ENCODE measurements at places on chromosomes 6 and 20.
A peak's percentile ranks its signal among the peaks of the same experiment; 100 is the strongest.

- DNase-seq = no peak
These were observed 354.7 kb upstream of the KHDRBS2 start for GRCh38 chr6:62640749-62641148.

- no peak for DNase-seq
These were observed 109.3 kb downstream of the CFAP61 start for GRCh38 chr20:20161611-20162010.

DNA sequence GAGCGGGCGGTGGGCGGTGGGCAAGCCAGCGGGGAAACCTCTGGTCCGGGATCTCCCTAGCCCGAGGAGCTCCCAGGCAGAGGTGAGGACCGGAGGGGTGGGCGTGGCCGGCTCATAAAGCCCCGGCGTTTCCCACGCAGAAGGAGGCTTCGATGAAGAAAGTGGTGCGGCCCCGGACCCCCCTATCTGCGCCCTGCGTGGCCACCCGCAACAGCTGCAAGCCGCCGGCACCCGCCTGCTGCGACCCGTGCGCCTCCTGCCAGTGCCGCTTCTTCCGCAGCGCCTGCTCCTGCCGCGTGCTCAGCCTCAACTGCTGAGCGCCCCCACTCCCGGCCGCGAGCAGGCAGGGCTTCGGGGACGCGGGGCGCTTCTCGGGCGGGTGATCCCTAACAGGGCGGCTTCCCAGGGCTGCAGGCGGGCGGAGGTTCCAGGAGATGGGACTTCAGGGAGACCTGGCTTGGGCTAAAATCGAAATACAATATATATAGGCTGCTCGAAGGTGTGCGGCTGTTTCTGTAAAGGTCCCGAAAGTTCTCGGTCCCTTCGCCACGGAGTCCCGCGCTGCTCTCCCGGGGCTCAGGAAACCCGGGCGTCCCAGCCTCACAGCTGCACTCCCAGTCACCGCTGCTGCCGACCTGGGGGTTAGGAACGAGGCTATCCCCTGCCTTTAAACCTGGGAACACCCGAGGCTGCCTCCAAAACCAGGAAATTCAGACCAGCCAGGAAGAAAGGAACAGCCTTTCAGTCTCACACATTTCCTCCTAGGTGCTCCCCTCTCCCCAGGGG is 27.8 kb downstream of the ASIP start:
- no peak for DNase-seq

- DNase-seq = no peak
These were observed 172.4 kb downstream of the PLCB4 start for GRCh38 chr20:9241232-9241692.

DNA sequence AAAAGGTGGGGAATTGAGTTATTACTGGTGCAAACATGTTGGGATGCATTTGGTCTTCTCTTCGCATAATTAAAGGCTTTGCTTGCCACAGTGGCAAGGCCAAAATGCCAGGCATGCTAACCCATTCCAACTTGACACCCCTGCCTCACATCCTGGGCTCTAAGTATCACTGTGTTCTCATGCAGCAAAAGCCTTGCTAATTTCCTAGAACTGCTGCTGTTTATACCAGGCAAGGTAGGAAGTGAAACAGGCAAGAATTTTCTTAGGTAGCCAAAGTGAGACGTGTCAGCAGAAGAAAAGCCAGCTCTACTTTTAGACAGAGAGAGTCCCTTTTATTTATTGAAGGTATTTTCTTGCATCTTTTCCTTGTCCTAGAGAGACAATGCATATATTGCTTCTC is 41.2 kb downstream of the LYRM2 start:
- DNase-seq = no peak

DNA sequence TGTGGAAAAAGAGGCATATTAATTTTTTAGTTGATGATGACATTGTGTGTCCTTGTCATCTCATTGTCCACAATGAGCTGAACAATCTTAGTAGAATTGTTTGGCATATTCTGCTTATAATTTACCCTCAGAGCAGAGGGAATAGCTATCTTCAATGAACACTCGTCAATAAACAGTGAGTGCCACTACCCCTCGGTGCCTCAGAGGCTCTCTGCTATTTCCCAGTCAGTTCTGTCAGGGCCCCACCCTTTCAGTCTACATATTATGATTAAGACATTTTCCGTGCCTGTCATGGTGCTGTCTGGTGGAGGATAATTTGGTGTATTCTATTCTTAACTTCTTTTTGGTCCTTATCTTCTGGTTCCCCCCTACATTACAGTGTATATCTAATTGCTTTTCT is 31.2 kb downstream of the NUS1 start:
- no peak for DNase-seq

DNA sequence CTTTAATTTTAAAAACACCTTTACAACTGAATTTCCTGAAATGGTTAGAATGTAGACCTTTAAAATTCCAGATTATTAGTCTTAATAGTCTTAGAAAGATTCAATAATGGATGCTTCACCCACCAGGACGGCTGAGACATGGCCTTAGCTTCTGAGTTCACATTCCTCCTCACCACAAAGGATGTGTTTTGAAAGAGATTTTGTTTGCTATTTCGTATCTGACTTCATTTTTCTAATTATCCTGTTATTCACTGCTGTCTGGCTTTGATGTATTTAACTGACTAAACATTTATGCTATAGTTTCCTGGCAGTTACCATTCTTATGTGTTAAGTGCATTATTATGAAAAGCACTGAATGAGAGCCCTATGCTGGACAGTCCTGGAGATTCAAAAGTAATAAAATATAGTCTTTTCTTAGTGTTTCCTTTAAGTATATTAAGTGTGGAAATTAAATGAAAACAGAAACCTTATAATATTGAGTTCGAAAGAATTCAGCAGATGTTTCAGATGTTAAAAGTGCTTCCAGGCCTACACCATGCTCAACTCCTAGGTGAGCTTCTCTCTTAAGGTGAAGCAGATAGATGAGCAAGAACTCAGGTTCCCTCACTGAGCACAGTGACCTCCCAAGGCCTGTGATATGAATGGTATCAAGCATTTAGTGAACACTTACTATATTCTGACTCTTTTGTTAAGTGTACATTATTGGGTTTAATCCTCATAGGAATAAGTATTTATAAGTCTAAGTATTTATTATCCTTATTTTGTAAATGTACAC is 40.3 kb downstream of the MAP3K4 start:
- DNase-seq = no peak

DNA sequence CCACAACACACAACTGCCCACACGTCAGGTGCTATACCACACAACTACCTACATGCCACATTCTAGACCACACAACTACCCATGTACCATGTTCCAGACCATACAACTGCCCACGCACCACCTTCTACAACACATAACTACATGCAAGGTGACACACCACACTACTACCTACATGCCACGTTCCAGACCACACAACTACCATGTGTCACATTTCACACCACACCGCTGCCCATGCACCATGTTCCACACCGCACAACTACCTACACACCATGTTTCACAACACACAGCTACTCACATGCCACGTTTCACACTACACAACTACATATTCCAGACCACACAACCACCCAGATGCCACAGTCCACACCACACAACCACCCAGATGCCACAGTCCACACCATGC is 19.8 kb downstream of the THBS2 start:
- DNase-seq = no peak

DNA sequence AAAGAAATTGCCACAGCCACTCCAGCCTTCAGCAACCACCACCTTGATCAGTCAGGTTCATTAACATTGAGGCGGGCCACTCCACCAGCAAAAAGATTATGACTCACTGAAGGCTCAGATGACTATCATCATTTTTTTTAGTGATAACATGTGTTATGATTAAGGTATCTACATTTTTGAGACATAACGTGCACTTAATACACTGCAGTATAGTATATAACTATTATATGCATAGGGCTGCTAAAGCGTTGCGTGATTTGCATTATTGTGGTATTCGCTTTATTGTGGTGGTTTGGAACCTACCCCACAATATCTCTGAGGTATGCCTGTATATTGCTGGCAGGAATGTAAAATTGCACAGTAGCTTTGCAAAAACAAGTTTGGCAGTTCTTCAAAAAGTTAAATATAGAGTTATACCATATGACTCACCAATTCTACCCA is 6.8 kb upstream of the RIPK1 start:
- no peak for DNase-seq

- DNase-seq = no peak
These were observed 7.9 kb downstream of the TAAR1 start for GRCh38 chr6:132651062-132651461.

DNA sequence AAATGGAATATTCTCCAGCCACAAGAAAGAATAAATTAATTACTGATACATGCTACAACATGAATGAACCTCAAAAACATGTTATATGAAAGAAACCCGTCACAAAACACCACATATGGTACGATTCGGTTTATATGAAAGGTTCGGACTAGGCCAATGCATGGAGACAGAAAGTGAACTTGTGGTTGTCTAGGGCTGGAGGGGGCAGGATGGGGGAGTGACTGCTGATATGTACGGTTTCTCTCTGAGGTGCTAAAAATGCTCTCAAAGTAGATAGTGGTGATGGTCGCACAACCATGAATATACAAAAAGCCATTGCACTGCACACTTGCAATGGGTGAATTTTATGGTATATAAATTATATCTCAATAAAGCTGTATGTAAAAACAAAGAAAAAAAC is 18.3 kb downstream of the AGPAT4 start:
- no peak for DNase-seq

DNA sequence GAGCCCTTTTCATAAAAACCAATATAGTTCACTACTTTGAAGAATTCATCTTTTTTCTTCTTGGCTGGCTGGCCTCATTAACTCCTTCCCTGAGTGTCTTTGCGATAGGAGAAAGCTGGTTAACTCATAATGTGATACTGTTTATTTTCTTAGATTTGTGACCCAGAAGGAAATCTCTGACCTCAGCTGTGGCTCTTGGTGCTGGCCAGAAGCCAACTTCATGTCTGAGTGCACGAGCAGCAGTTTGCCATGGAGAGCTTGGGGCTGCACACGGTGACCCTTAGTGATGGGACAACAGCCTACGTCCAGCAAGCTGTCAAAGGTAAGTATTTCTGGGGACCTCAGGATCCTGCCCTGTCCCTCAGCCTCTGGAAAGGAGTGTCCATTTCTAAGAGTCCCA is 16.7 kb upstream of the DEF6 start:
- peak; percentile 63 for DNase-seq

DNA sequence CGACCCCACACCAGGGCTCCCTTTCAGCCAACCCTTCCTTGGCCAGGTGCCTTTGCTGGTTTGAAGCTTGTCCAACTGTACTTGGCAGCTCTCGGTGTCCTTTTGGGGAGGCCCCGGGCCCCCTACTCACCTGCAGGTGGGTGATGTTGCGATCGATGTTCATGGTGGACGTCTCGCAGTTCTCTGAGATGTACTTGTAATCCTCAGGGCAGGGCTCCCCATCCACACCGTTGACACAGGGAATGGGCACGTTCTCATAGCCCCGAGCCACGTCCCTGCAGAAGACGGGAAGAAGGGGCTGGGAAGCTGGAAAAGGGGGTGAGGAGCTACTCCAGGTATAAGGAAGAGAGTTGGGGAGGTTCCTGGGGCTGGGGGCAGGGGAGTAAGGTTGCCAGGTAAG is 4.9 kb upstream of the SLC44A4 start:
- no peak for DNase-seq

DNA sequence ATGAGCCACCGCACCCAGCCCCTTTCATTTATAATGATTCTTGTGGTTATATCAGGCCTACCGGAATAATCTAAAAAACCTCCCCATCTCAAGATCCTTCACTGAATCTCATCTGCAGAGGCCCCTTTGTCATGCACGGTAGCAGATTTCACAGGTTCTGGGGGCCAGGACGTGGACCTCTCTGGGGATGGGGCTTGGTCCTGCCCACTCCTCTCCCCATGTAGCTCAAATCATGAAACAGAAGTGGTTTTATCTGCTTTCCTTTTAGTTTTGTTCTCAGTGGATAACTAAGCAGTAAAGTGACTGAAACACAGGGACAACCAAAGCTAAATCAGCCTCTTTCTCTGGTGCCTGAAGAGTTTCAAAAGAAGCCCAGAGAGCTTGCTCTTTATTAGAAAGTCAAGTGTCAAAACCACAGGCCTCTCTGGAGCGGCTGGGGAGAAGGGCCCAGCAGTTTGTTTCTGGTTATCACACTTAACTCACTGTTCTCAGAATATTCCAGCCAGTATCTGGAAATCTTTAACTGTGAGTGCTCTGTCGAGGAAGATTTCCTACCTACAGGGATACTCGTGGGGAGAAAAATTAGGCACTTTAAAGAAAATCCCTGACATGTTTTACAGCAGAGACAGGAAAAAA is 60.6 kb upstream of the FAM184A start:
- no peak for DNase-seq

DNA sequence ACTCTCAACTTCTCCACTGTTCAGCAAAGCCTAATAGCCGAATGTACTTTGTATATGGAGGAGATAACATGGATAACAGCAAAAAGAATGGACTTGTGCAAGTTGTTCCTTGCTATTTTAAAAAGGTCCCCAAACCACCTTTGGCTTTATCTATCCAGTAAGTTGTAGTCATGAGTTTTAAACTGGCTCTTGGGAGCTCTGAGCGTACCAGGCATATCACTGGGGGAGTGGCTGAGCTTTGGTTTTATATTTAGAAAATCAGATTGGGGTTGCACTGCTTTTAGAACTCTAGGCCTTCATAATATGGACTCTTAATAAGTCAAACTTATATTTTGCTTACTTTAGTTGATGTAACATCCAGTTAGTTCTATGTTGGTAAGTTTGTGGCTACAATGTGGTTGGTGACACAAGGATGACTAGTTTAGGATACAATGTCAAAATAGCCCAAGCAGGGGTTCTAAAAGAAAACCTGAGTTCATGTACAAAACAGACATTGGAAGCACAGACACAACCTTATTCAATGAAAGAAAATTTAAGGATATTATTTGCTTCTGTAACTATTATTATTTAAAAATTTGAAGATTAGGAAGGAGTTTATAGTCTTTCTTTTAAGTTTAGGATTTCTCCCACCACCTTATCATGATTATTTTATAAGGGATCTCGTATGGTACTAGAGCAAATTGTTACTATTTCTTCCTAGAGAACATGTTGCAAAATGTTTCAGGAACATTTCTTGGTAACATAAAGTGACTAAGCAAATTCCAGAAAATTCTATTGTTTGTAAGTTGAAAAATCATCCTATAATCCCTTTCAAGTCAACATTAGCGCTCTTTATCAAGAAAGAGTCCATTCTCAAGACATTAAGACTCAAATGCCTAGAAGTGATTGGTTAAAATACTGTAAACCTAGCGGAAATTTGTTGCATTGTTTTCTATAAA is 165.8 kb upstream of the SUPT3H start:
- no peak for DNase-seq

DNA sequence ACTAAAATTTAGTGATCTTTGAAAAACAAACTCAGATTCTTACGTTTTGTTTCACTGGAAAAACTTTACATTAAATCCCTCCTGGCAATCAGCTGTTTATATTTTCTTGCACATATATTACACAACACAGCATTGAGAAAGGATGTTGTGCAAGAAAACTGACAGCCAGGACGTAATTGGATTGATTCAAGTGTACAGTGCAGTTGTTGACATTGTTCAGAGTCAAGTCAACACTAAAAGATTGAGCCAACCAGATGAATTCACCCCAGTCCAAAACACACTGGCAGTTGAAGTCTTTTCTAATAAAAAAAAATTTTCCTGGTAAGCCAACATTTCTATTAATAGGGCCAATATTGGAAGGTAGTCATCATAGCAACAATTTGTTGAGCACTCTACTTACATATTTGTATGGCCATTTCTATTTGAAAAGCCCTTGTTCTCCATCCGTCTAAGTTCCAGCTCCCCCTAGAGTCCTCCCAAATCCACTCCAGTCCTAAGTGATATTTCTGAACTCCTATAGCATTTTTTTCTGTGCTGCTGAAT is 20.9 kb upstream of the VNN1 start:
- no peak for DNase-seq
